Fibroblast of villous mesenchyme (primary cell): ENCODE measurements at places on chromosomes 2 and 18. TPM values are rescaled to one million over a fixed set of nuclear protein-coding genes. Genes with fewer than 3 reads are reported as not detected.

- DNase-seq, result no peak
Observed at GRCh38 chr2:157256626-157257025, 879 bp upstream of the GALNT5 start.

PRKAG3 gene
- total RNA-seq, result not detected in 2 replicates

GRCh38 chr18:13136904-13137669 lies 81.5 kb upstream of the LDLRAD4 start:
- DNase-seq, result peak; percentile 40

GRCh38 chr2:15686643-15687042 lies 95.0 kb downstream of the DDX1 start:
- DNase-seq, result no peak

CDH19 gene
- not detected in 2 replicates for total RNA-seq

GRCh38 chr2:113876503-113877387 lies 13.1 kb upstream of the ACTR3 start:
- DNase-seq, result no peak

DNA sequence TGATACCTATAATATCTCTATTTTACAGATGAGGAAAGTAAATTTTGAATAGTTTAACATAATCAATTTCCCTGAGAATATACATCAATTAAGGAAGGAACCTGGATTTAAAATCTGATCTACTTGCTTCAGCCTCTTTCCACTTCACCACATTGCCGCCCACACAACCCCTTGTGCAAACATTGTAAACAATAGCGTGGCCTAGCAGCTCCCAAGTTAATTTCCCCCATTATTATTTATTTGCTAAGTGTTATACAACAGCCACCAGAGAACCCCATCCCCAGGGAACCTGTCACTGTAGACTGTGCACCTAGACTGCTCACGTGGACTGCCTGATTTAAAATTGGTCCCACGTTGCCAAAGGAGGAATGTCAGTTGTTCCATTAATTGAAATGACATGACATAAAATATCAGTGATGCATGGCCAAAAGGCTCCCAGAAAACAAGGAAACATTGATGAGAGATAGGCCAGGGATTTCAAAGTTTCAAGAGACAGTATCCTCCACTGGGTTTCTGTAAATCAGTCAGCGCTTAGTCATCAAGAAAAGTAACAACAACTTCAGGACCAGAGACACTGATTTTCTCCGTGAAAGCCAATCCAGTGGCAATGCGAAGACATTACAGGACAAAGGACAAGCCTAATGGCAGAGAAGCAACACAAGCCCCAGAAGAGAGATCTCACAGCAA lies 41.3 kb downstream of the SCG2 start:
- DNase-seq, result peak; percentile 38

CAPN14 gene
- total RNA-seq, result under 0.01 TPM in 2 replicates

GRCh38 chr2:167187978-167188967 lies 300.0 kb downstream of the XIRP2 start:
- no peak for DNase-seq

ADCYAP1 gene
- total RNA-seq, result not detected in 2 replicates

DNA sequence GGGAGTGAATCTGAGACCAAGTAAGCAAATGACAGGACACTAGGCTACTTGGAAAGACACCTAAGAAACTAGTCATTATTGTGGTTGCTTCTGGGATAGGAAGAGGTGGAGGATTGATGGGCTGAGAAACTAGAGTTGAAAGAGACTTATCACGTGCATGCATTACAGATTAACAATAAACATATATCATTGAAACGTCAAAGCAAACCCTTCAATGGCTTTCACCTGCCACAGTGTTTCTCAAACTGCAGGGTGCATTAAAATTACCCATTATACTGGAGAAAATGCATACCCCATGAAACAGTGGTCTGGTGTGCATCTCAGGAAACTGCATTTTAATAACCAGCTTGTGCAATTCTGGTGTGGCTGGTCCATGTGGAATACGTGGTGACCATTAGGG lies 318.8 kb downstream of the SMAD2 start:
- no peak for DNase-seq

PFN4 gene
- total RNA-seq, result 0.43 and 0.64 TPM in 2 replicates

TTN gene
- under 0.01 TPM in 2 replicates for total RNA-seq

EGR4 gene
- total RNA-seq, result not detected in 2 replicates
